Bone marrow (tissue), 2 donors: ENCODE measurements at places on chromosomes 16 and 17.

DNA sequence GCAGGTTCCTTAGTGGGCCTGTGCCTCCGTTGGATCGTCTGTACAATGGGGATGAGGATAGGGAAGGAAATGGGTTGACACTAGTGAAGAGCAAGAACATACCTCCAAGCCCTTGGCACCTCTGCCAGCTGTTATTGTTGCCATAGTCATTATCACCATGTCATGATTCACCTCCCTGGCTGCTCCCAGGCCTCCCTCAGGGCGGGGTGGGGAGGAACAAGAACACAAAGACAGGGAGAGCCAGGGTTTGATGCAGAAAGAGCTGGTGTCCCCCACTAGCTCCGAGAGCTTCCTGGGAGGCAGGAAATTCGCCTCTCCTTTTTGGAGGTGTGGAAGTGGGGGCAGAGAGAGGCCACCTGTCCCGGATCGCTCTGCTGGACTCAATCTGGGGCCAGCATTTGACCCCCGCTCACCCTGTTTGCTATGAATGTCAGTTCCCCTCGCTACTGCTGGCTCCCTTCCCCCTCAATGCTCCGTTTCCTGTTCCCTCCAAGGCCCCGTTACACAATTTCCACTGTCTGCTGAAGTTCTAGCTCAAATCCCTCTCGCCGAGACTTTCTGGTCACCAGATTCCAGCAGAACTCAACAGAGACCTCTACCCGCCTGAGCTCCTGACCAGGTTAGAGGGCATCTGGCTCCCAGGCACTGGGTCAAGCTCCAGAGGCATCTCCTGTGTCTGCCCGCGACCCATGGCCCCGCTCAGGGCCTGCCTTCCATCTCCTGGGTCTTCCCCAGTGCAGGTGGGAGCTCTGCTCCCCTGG, 9.1 kb downstream of the TIMP2 start:
- DNase-seq, result peak; percentile 87

GRCh38 chr16:77435272-77435820, 512 bp upstream of the ADAMTS18 start:
- DNase-seq, result no peak

DNA sequence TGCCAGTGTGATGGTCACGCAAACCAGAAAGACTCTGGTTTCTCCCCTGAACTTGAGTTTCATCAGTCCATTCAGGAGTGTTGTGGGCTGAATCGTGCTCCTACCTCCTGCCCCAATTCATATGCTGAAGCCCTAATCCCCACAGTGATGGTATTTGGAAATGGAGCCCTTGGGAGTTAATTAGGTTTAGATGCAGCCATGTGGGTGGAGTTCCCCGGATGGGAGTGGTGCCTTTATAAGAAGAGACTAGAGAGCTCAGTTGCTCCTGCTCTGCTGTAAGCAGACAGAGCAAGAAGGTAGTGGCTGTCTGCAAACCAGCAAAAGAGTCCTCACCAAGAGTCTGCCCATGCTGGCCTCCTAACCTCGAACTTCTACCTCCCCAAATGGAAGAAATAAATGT, 160.3 kb upstream of the DYNLRB2 start:
- DNase-seq, result no peak

DNA sequence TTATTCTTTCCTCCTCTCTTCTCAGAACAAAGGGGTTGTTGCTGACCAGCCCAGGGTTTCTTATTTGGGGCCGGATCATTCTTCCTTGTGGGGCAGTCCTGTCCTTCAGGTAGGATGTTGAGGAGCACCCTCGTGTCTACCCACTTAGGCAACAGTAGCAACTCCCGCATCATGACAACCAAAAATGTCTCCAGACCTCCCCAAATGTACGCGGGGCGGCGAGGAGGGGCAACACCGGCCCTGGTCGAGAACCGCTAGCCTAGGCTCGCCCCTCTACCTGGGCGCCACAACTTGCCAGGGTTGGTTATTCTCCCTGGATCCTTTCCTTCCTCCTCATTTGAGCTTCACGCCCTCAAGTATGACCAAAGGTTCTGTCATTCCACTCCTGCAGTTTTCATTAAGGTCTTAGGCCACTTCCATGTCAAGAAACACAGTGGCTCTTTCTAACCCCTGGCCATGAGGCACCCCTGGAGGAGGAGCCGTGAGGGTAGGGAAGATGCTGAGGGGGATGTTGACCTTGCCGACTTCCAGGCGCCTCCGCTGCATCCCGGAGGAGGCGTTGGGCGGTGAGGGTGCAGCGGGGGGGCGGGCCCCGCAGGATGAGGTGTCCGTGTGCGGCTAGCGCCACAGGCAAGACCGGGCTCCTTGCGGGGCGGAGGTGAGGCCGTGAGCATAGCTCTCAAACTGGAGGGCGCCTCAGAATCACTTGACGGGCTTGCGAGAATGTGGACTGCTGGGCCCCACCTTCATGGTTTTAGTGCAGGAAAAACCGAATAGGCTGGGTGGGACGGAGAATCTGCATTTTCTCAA, 712 bp upstream of the SPECC1 start:
- no peak for DNase-seq

DNA sequence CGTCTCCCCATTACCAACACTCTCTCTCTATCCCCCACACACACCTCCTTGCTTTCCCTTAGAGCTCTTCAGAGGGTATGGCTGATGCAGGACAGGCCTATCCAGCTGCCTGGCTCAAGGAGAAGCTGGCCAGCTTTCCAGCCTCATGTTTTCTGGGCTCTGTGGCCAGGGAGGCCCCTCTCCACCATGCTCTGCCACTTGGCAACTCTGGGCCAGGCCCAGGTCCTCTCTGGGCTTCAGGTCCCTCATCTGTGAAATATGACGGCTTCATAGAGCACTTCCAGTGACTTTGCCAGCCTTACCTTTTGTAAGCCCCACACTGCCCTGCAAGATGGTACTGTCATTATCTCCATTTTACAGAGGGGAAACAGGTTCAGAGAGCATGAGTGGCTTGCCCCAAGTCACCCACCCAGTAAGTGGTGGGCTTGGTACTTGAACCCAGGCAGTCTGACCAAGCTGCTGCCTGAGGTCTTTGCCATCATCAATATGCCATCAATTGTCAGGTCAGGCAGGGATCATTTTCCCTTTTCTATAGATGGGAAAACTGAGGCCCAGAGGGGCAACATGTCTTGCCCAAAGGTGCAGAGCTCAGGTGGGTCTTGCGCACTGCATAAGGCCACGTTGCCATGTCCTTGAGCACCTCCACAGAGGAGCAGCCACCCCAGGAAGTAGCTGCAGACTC, 548 bp upstream of the ADGRG5 start:
- no peak for DNase-seq

DNA sequence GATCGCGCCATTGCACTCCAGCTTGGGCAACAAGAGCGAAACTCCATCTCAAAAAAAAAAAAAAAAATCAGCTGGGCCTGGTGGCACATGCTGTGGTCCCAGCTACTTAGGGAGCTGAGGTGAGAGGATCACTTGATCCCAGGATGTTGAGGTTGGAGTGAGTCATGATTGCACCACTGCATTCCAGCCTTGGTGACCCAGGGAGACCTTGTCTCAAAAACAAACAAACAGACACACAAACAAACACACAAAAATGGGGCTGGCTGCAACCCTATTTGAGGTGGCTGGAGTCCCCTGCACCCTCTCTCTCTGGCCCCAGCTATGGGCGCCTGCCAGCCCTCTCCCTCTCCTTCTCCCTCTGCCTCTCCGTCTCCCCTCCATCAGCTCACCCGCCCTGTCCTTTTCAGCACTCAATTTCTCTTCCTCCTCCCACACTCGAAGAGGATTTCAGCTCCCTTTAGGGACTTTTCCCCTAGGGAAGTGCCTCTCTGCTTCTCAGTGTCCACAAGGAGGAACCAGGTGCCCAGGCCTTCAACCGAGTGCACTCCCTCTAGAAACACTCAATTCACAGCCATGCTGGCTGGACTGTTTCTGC, 17.5 kb upstream of the TFAP4 start:
- no peak for DNase-seq

GRCh38 chr17:3724378-3725077, 825 bp downstream of the HASPIN start:
- no peak for DNase-seq

DNA sequence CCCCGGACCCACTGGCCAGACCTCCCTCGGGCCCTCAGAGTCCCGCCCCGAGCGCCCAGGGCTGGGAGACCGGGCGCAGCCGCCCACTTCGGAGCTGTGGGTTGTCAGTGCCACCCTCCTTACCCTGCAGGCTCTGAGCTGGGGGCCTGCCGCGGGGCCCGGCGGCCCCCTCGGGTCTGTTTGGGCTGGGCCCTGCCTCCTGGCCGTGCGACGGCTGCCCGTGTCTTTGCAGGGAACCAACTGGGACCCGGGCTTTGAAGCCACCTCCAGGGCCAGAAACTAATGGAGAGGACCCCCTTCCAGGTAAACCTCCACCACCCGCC, 443 bp downstream of the TEDC2 start:
- DNase-seq, result no peak

GRCh38 chr17:16988749-16989229, 16.9 kb upstream of the TNFRSF13B start:
- DNase-seq, result no peak

DNA sequence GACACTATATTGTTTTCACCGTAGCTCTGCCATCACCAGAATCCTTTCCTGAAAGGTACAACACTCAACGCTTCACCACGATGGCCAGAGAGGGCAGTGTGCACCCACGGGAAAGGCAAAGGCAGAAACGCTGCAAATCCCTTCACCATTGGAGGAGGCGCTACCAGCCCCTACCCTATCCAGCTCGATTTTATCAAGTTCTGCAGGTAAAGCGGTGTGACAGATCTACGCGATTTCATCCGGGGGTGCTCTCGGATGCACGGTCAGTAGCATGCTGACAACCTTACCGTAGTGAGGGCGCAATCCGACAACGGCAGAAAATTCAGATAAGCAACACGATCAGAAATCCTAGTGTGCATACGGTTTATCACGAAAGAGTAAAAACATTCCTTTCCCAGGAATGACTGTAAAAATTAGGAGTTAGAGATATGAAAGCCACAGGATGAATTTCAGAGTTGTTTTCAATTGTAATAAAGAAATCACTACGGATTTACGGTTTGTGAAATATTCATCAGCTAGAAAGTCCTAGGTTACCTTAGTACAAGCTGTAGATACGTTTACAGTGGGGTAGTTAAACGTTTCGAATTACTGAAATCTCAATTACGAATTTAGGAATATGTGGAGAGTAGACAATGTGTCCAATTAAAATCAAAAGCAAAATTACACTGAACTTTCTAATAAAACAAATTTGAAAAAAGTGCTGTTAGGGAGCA, 1.8 kb downstream of the NETO2 start:
- DNase-seq, result peak; percentile 37

- DNase-seq, result no peak
These were observed 9.2 kb downstream of the CFAP97D1 start for GRCh38 chr17:43789482-43789881.

DNA sequence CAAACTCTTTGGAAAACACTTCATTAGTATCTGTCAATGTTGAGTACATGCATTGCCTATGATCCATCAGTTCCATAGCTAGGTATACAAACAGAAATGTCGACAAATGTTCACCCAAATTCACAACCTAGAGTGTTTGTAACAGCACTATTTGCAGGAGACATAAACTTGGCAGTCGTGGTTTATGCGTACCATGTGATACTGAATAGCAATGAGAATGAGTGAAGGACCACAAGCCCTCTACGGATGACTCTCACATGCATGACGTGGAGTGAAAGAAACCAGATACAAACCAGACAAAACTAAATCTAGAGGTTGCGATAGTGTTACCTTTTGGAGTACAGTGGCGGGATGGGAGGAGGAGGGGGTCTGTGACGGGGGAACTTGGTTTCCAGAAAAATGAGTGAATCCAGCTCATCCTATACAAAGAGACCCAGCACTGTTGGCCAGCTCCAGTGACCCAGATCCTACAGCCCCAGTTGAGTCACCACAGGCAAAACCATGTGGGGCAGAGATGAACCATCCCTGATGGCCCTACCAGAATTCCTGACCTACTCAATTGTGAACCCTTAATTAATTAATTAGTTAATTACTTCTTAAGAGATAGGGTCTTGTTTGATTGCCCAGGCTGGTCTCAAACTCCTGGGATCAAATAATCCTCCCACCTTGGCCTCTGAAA, 15.9 kb upstream of the ULK2 start:
- no peak for DNase-seq

DNA sequence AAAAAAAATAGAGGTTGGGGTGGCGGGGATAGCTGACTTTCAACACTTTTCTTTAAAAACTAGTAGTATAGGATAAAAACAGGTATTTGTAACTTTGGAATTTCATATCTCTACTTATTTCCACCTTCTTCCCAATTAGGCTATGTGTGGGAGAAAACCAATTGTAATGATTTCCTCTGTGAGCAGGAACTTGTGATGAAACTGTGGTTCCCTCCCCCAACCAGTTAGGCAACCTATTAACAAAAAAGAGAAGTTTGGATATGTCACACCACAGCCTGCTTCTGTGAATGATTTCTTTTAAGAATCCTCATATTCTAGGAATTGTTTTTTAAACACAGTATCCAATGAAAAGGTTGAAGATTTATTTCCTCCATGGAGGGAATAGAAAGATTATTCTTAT, 1.9 kb downstream of the IGSF6 start:
- no peak for DNase-seq

DNA sequence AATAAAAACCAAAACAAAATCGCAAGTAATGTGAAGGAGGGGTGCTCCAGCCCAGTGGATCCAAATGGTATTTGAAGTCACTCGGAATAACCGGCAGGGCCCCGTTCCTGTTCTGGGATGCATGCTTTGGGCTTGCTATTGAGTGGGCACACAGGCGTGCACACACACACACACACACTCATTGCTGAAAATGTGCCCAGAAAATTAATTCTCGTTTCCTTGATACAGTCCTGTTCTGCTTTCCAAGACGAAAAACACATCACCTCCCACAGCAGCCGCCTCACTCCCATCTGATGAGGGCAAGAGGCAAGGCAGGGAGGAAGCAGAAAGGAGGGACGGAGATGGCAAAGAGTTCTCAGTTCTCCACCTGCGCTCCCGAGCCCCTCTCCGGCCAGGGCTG, 62.2 kb upstream of the SDK2 start:
- DNase-seq, result no peak

DNA sequence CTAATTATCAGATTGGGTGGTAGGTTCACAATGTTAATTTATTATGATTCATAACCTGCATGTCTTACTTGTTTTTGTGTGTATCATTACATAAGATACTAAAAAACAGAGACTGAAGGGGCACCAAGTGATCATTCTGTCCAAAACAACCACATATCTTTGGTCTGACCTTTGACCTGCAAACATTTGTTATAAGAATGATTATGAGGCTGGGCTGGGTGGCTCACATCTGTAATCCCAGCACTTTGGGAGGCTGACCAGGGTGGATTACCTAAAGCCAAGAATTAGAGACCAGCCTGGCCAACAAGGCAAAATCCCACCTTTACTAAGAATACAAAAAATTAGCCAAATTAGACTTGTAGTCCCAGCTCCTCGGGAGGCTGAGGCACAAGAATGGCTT, 116.4 kb downstream of the SPAG9 start:
- no peak for DNase-seq

DNA sequence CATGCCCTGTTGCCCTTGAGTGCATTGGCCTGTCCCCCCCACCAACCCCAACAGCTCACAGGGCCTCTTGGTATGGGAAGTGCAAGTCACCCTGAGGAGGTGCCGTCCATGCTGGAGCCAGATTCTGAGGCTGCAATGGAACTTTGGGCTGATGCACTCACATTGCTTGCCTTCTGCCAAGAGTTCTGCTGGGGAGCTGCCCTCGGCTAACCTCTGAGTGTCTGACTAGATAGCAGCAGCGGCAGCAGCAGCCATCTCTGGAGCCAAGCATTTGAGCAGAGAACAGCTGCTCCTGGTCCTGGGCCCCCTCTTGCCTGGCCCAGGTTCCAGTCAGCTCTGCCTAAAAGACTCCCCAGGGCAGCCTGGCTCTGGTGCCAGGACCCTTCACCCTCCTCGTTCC, 61.5 kb downstream of the GNAO1 start:
- DNase-seq, result no peak

GRCh38 chr17:46809110-46809571, 9.4 kb downstream of the WNT3 start:
- no peak for DNase-seq

GRCh38 chr16:20598832-20599469, 22.8 kb upstream of the ACSM2B start:
- DNase-seq, result no peak
